CD4-positive, alpha-beta memory T cell (primary cell): ENCODE measurements at places on chromosomes 7 and 10.

GRCh38 chr7:93921186-93921585 is 349 bp upstream of the GNG11 start:
- no peak for DNase-seq

DNA sequence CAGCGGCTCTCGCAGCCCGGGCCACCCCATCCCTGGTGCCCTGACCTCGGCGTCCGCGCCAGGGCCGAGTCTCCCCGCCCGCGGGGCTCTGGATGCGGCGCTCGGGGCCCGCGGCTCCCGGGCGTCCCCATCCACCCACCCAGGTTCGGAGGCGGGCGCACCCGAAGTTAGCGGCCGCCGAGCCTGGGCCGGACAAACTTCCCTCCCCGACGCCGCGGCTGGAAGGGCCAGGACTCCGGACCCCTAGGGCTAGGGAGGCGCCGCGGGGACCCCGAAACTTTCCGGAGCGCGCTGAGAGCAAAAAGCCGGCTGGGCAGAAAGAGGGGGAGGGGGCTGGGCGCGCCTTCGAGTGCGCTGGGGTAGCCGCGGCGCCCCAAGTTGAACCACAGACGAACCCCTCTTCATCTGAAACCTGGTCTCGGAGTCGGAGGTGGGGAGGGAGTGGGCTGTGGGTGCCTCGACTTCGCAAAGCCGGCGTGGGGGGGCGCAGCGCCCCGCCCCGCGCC is 3.7 kb upstream of the ELFN1 start:
- no peak for DNase-seq

- DNase-seq: no peak
Observed at GRCh38 chr7:102849079-102849478, 63.7 kb upstream of the LRRC17 start.

DNA sequence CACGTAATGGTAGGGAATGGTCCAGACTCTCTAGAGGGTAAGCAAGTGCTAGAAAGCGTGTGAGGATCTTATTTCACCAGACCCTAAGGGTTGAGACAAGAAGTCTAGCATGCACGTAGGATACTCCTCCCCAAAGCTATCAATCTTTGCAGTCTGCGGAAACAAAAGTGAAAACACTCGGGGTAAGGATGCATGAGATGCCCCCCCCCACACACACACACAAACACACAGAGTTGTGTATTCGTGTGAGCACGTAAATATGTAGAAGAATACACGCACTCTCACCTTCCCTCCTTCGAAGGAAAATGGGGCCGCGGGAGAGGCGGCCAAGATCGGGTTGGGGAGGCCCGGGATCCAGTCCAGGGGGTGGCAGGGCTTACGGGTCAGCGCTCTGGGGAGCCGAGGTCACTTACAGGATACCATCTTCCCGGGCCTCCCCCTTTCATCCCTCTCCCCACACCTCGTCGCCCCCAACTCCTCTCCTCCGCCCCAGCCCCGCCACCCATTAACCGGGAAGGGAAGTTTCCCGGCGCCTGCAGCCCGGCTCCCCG is 455 bp downstream of the CUL2 start:
- DNase-seq: peak; percentile 23

DNA sequence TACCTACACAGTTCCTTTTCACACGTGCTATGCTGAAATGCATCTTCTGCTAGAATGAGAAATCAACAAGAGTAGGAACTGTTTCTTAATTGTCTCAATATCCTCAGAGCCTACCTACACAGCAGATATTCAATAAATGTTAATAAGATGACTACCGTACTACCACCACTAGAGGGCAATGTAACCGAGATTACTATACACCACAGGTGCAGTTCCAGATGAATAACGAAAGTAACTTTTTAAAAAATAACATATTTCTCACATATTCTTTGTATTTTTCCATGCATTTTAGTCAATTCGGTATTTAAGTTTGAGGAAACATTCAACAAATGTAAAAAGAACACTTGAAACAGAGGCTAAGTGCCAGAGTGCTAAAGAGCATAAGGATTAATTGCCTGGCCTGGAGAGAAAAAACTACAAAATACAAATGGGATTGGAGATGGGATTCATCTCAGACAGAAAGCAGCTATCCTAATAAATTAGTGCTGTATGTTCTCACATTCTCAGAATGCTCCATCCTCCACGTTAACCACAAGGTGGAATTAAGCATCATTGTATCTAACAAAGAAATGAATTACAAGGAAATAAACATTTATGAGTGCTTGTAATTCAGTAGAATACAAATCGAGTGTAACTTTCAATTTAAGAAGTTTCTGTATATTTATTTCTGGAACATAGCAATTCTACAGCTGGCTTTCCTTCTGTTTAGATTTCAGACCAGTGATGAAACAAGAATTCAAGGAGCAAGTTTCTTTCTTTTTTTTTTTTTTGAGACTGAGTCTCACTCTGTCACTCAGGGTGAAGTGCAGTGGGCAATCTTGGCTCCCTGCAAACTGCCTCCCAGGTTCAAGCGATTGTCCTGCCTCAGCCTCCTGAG is 20.3 kb upstream of the HECTD2 start:
- peak; percentile 66 for DNase-seq

DNA sequence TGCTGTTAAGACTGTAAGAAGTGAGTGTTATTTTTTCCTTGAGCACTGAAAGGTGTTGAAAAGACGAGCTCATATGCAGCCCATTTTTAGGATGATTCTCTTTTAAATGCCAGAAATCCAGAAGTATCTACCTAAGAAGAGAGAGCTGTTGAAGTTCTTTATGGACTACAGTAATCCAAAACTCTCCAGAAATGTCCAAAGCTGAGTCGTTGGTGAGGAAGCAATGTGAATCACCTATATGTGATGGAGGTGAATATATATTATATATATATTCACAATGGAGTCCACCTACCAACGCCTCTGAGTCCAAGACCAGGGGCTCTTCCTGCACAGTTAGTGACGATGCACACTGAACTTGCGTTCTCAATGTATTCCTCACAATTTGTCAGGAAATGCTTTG is 252.7 kb upstream of the PITRM1 start:
- DNase-seq: no peak

DNA sequence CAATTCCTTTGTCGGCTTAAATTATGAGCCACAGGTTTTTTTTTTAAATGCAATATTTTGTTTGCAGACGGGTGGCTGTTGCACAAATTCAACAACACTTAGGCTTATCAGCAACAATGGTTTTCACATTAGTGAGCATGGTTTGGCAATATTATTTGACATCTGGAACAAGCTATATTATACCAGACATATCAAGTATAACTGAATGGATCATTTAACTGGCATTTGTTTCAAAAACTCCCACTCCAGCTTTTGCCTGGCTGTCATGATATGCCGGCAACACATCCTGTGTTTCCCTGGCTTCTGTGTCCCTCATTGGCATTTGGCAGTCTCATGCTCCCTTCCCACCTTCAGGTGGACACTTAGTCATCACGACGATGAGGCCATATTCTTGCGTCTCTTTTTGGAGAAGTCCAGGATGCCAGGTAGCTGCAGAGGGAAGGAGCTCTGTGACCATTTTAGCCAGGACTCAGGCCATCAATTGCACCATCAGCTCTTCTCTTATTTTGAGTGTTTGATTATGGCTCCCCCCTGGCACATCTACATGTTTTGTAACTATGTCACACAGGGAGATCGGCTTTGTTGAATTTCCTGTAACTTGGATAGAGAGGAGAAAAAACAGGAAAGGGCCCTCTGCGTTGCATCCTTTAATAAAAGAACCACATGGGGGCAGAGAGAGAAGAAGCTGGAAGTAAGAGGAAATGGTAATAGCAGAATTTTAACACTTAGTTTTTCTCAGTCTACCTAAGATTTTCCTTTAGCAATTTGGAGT is 413.9 kb downstream of the LRMDA start:
- DNase-seq: no peak

- DNase-seq: no peak
Observed at GRCh38 chr10:86260564-86260963, 106.0 kb downstream of the GRID1 start.

- no peak for DNase-seq
Observed at GRCh38 chr7:139721821-139722220, 56.0 kb downstream of the HIPK2 start.

GRCh38 chr10:114024876-114025610 is 18.6 kb upstream of the ADRB1 start:
- DNase-seq: peak; percentile 28

DNA sequence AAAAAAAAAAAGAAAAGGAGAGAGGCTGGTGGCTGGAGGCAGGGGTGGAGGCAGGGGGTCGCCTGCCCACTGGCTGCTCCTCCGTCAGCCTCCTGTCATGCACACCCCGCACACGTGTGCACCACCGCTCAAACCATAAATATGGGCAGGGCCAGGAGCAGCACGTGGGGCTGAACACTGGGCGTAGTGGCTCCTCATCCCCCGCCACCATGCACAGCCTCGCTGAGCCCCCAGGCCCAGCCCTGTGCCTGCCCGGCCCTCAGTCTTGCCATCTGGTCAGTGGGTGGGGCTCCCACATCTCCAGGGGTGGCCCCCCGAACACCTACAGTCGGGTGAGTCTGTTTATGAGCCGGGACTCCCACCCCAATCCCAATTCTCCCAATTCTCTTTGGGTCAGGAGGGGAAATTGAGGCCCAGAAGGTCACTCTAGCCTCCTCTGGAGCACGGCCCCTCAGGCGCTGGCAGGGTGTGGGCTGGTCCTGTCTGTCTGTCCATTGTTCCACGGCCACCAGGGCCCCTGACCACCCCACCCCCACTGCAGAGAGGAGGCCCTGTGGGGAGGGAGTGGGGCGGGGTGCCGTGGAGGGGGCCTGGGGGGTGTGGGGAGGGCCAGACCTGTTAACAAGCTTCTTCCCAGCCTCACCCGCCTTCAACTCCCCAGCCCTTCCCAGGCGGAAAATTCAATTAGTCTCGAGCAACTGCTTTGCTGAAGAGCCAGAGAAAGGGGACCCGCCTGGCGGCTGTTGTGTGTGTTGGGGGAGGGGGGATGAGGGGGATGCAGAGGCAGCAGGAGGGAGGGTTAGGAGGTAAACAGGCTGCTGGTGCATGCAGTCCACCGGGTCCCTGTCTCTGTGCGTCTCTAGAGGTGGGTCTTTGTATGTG is 19.5 kb upstream of the GRIFIN start:
- no peak for DNase-seq

GRCh38 chr7:157224627-157225026 is 85.9 kb downstream of the UBE3C start:
- DNase-seq: no peak

DNA sequence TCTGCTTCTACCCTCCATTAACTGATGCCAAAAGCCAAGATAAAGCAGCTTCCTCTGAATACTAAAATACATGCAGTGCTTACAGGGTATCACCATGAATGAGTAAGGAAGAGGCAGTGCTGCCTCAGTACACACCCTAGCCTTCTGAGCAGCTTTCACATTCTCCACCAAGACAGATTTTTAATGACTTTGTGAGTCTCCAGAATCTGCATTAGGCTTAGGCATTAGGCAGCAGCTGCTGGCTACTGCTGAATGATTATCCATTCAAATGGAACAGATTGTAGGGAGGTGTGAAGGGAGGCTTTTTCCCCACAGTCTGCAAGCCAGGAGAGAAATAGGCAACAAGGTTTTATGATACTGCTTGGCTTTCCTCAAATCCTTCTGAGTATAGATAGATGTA is 1226.7 kb upstream of the LRRN3 start:
- no peak for DNase-seq

- no peak for DNase-seq
Observed at GRCh38 chr10:16105082-16105481, 244.8 kb upstream of the MINDY3 start.

- no peak for DNase-seq
Observed at GRCh38 chr10:549391-549790, 140.1 kb downstream of the DIP2C start.

- DNase-seq: no peak
Observed at GRCh38 chr10:127125331-127125730, 71.1 kb downstream of the INSYN2A start.

- no peak for DNase-seq
Observed at GRCh38 chr10:23436983-23437382, 1.9 kb upstream of the OTUD1 start.

DNA sequence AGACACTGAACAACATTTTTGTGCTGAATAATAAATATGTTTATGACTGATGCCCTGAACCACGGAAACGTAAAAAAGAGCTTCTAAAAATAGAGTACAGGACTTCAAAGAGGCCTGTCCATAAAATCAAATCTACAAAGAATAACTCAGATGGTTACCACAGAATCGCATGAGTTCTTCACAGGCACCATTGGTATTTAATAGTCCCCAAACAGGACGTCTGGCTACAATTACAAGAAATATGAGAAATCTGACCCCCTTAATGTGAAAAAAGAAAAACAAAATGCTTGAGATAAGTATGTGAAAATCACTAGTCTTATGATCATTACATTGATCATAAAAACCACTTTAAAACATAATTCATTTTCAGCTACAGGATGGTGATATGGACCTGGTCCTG is 20.8 kb downstream of the CYTH3 start:
- DNase-seq: no peak

DNA sequence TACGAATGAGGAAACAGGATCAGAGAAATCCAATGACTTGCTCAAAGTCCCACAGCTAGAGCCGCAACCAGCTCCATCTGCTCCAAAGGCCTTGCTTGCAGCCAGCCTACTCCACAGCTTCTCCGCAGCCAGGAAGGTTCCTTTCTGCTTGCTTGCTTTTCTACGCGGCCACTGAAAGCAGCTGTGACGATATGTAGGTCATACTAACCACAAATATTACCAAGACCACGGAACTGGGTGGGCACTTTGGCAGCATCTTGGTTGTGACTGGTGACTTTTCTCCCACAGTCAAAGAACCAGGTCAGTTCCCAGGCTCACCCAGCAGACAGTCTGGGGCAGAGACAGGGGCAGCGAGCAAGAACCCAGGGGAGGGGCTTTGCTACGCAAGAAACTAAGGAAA is 86.4 kb downstream of the FAM53B start:
- peak; percentile 77 for DNase-seq

GRCh38 chr7:55508221-55509011 is 63.9 kb downstream of the VOPP1 start:
- DNase-seq: no peak

DNA sequence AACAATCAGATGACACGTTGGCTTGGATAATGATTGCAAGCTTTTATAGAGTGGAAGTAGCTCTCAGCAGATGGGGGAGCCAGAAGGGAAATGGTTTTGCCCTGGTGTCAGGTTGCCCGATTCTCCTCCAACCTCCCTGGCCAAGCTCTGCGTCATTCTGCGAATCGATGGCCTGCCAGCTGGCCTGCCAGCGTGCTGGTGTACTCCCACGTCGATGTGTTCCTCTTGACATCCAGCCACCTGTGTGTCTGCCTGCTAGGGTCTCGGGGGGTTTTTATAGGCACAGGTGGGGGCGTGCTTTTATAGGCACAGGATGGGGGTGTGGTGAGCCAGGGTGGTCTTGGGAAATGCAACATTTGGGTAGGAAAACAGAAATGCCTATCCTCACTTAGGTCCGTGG is 4.6 kb downstream of the NET1 start:
- no peak for DNase-seq

DNA sequence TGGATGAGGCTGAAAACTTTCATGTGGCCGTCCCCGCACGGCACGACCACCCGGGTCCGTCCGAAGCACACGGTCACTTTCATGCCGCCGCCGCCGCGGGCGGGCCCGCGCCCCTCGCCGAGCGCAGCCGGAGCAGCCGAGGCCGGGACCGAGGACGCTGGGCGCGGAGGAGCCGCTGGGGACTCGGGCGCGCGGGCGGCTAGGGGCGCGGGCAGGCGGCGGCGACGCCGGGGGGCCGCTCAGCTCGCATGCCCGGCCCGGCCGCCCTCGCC is 247 bp downstream of the PARD3 start:
- DNase-seq: no peak

GRCh38 chr10:62696798-62697197 is 107.7 kb upstream of the ADO start:
- DNase-seq: no peak
